D341Med (cell line): ENCODE measurements at places on chromosomes 13 and 19.

DNA sequence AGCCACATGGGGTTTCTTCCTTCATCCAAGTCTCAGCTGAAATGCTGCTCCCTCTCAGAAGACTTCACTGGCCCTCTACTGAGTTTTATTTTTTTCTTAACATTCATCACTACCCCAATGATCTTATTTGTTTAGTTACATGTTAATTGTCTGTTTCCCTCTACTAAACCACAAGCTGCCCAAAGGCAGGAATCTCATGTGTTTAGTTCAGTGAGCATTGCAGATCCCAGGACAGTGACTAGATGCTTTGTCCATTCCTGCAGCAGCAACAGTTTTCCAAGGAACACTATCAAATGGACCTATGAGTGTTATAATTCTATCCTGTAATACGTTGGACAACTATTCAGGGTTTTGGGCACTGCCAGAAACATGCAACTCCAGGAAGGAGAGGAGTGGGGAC, 93.1 kb downstream of the RNASEH2B start:
- no peak for DNase-seq

- DNase-seq = peak; percentile 47
Measured at GRCh38 chr13:97125810-97126738, 96.1 kb upstream of the MBNL2 start.

- DNase-seq = no peak
Measured at GRCh38 chr13:40780822-40781401, 8.5 kb upstream of the SLC25A15 start.

GRCh38 chr19:54521860-54522513, 19.4 kb downstream of the LAIR2 start:
- no peak for DNase-seq

DNA sequence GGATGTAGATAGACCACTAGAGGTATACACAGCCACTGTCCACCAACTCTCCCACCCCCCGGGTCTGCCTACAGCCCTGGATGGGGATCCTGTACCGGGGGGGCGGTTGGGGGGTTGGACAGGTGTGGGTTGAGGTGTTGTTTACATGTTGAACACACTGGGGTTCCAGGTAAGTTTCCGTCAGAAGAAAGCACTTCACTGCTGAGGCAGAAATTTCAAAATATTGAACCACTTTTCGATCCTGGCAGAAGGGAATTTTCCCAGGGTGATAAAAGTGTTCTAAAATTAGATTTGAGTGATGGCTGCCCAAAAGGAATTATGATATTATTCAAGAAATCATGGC, 6.6 kb upstream of the CEACAM16 start:
- DNase-seq = no peak

GRCh38 chr13:71754407-71754974, 112.5 kb downstream of the DACH1 start:
- no peak for DNase-seq

DNA sequence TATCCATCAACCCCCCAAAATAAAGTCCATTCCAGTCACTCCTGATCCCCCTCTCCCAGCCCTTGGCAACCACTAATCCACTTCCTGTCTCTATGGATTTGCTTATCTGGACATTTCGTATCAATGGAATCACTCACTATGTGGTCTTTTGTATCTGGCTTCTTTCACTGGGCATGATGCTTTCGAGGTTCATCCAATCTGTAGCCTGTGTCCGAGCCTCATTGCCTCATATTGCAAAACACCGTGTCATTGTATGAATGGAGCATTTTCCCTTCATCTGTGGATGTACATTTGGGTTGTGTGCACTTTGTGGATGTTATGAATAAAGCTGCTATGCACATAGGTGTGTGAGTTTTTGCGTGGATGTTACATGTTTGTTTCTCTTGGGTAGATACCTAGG, 1.4 kb upstream of the FZR1 start:
- DNase-seq = no peak

GRCh38 chr13:23059173-23059572, 121.6 kb upstream of the SGCG start:
- no peak for DNase-seq

GRCh38 chr19:7674010-7675005, 2.6 kb upstream of the MCEMP1 start:
- DNase-seq = peak; percentile 92

DNA sequence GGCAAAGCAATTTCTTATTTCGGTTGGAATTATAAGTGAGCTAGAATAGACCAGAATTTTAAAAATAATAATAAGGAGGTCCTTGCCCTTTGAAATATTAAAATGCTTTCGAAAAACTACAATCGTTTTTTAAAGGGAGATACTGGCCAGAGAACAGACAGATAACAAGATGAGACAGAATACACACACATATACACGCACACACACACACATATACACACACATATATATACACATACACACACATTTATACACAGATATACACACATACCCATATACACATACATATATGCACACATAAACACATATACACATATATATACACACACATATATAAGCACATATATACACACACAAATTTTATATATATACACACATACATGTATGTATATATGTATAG, 175.3 kb upstream of the MIR17HG start:
- no peak for DNase-seq

GRCh38 chr19:44848036-44848811, 2.1 kb downstream of the NECTIN2 start:
- DNase-seq = no peak
